ENCODE measurements at places on chromosomes 1 and 21.

- no peak for DNase-seq
These were observed 158.1 kb upstream of the IGSF21 start for GRCh38 chr1:17949511-17949910.

DNA sequence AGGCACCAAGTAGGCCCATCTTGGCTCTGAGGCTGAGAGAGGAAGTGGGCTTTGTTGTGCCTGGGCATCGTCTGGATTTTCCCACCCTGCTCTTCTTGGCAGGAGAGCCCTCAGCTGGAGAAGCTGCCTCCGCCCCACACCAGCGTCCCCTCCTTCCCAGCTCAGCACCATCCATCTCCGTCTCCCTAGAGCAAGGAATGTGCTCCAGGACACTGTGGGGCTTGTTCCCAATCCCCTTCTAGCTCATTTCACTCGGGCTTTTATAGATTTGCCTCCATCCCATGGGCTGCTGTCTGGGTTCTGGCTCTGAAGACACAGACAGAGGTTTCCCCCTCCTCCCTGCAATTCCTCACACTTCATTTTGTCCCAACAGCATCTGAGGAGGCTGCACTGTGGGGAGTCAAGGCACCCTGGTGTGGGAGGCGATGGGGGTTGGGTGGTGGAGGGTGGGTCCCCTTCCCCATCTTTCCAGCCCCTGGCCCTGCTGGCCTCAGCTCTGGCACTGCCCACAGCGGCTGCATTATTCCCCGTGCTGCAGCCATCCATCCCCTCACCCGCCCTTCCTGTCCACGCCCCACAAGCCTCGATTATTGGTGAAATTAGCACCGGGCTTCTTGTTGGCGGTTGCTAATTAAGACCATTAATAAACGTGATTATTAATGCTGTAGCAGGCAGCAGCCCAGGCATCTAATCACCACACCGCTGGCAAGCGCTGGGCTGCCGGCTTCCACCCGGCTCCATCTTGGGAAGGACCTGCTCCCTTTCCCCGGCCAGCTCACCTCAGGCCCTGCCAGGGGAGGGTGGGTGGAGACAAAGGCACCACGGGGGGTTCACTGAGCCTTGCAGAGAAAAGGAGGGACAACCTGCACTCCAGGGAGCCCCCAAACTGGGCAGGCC is 21.7 kb downstream of the RHBG start:
- no peak for DNase-seq

- peak; percentile 84 for DNase-seq
These were observed at the start of gene BEND5 for GRCh38 chr1:48776393-48777218. Gene BEND5, minus strand, starts transcription at chr1:48776891. Its CDS starts 60 bp downstream, at chr1:48776831.

GRCh38 chr21:33767236-33767635 is 124.9 kb downstream of the ITSN1 start:
- no peak for DNase-seq

DNA sequence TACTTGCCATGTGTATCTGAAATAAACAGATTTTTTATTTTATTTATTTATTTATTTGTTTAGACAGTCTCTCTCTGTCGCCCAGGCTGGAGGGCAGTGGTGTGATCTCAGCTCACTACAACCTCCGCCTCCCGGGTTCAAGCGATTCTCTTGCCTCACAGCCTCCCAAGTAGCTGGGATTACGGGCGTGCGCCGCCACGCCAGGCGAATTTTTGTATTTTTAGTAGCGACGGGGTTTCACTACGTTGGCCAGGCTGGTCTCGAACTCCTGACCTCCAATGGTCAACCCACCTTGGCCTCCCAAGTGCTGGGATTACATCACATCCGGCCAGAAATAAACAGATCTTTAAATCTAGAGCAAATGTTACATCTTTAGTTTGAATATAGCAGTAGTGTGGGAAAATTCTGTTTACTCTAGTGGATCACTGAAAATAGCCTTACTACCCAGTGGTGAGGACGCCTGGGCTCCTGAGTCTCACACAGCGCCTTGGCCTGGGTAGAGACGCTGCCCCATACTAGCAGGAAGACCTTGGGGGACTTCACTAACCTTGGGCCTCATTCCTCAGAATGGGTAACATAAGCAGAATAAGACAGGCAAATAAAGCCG is 709 bp downstream of the GART start:
- peak; percentile 43 for DNase-seq

Measured in A673 (cell line).